ENCODE measurements at places on chromosomes 5 and 9.

DNA sequence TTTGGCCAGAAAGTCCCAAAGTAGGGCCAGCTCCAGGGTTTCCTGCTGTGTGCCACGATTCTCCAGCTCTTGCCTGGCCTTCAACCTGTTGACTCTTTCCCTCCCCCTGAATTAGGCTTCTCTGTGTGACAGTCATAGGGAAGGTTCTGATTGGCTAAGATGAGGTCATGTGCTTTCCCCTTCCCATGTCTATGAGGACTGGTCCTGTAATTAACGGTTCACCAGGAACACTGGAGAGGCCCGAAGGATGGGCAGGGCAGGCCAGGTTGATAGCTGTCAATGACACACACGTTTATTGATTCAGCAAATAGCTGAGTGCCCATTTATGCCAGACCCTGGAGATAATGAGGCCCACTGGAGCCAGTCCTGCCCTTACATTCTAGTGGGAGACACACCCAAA is 9.0 kb upstream of the PRR7 start:
- DNase-seq, result no peak

GRCh38 chr5:20537911-20538703 is 550.1 kb upstream of the CDH18 start:
- no peak for DNase-seq

- DNase-seq, result no peak
Measured at GRCh38 chr5:74251141-74252035, 389.1 kb downstream of the ENC1 start.

DNA sequence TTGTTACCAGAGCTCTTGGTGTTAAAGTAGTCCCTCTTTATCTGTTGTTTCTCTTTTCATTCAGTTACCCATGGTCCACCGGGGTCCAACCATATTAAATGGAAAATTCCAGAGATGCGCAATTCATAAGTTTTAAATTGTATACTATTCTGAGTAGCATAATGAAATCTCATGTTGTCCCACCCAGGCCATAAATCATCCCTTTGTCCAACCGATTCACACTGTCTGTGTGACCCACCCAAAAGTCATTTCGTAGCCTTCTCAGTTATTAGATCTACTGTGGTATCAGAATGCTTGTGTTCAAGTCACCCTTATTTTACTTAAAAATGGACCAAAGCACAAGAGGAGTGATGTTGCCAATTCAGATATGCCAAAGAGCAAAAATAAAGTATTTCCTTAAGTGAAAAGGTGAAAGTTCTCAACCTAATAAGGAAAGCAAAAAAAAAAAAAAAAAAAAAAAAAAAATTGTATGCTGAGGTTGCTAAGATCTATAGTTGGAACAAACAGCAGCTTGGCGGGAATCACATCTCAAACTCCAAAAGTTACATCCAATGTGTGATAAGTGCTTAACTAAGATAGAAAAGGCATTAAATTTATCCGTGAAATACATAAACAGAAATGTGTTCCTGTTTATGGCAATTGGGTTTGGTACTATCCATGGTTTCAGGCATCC is 106.8 kb upstream of the GPBP1 start:
- no peak for DNase-seq

GRCh38 chr9:105066275-105066865 is 138.4 kb upstream of the ABCA1 start:
- no peak for DNase-seq

GRCh38 chr9:35232867-35233544 is 71.2 kb downstream of the UNC13B start:
- DNase-seq, result no peak

GRCh38 chr9:133397895-133398294 is 19.9 kb downstream of the REXO4 start:
- DNase-seq, result no peak

- DNase-seq, result no peak
Measured at GRCh38 chr5:75571547-75571946, 39.7 kb upstream of the ANKDD1B start.

DNA sequence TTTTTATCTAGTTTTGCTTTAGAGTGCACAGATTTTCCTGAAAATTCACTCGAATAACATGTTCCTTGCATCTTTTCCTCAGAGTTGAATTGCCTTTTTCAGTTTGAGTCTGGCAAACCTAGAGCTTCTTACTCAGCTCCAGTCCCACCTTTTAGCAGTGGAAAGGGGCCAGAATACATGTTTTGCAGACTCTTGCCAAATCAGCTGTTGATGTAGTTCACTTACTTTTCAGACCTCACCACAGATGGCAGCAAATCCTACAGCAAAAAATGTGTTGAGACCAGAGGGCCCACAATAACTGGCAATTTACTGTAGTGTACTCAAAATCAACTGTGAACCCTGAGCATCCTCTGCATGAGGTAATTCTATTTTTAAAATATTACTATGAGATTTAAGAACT is 545.2 kb upstream of the ACO1 start:
- no peak for DNase-seq

DNA sequence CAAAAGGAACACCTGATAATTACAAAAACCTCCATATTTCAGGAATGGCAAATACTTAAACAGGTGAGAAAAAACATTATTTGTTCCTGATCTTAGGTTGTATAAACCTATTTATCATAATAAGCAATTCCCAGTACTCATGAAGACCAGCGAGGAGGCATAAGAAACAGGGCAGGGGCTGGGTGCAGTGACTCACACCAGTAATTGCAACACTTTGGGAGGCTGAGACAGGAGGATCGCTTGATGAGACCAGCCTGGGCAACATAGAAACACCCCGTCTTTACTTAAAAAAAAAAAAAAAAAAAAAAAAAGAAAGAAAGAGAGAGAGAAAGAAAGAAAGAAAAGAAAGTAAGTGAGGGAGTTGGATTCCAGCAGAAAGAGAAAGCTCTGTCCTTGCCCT is 21.6 kb downstream of the CCNJL start:
- no peak for DNase-seq

DNA sequence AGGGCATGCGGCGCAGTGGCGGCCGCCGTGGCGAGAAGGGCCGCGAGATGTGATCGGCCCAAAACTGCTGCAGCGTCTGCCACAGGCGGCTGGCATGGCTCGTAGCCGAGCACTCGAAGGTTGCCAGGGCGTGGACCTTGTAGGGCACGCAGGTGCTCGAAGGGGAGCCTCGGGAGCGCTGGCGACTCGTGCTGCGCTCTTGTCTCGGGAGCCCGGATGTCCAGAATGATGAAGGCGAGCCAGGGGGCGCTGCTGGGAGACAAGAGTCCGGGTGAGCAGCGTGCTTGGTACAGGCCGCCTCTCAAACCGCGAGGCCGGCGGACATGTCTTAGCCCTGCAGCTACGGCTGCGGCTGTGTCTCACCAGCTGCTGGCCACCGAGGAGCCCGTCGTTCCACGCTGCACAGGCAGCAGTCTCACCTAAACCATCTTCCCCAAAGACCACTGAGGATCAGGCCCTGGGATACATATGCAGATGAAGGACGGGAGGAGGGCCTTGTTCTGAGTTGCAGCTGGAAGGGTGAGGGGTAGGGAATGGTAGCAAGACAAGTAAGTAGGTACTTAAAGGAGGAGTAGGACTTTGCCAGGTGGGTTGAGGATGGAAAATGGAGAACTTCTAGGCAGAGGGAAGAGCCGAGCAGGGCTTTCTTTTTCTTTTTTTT is 1.7 kb downstream of the CBY3 start:
- no peak for DNase-seq

DNA sequence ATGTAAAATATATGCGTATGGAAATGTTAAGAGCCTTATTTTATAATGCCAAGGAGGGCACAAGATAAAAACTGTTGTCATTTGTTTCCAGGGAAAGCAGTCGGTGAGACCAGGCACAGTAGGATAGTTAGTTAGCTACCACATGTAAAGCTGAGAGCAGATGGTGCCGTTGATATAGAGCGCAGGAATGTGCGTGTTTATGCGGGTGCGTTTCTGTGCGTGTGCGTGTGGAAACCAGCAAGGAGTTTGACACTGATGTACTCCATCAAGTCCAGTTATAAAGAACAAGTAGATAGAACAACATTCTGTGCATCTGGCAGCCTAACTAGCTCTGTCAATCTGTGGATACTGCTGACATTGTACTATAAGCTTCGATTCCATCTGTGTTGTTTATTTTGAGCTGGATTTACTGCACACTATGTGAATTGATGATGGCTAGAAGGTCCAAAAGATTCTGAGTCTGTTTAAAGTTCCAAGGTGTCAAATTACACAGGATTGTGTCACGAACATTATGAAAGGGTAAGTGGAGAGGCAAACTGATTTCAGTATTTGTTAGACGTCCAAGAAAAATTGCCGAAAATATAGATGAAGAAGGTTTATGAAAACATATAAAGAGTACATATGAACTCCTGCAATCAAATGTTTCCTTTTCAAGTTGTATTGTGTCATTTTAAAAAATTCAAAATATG is 494.9 kb upstream of the MEF2C start:
- no peak for DNase-seq

- DNase-seq, result no peak
Measured at GRCh38 chr9:93829271-93830011, 125.7 kb downstream of the BARX1 start.

GRCh38 chr9:129175825-129176633 is 2.0 kb downstream of the IER5L start:
- no peak for DNase-seq

GRCh38 chr5:118863345-118863744 is 125.0 kb downstream of the DTWD2 start:
- DNase-seq, result no peak

GRCh38 chr9:113805486-113806132 is 70.5 kb upstream of the ZNF618 start:
- DNase-seq, result no peak

DNA sequence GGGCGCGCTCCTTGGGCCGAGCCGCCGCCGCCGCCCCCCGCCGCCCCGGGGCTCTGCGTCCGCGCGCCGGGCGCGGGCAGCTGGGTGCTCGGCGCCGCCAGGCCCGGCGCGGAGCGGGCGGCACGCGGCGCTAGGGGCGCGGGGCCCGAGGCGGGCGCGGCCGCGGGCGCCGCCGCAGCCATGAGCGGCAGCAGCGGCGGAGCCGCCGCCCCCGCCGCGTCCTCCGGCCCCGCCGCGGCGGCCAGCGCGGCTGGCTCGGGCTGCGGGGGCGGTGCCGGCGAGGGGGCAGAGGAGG is 351 bp downstream of the TRIO start:
- no peak for DNase-seq

GRCh38 chr9:114666401-114666800 is 8.8 kb upstream of the TEX53 start:
- DNase-seq, result no peak

DNA sequence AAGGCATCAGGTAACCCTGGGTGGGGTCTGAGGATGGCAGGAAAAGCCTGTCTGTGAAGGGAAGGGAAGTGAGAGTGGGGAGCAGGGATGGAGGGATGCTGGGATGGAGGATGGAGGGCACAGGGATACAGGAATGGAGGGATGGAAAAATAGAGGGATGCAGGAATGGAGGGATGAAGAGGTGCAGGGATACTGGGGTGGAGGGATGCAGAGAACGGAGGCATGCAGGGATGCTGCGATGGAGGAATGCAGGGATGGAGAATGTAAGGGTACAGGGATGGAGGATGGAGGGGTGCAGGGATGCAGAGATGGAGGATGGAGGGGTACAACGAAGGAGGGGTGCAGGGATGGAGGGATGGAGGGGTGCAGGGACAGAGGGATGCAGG is 9.1 kb downstream of the PTGES2 start:
- DNase-seq, result no peak

DNA sequence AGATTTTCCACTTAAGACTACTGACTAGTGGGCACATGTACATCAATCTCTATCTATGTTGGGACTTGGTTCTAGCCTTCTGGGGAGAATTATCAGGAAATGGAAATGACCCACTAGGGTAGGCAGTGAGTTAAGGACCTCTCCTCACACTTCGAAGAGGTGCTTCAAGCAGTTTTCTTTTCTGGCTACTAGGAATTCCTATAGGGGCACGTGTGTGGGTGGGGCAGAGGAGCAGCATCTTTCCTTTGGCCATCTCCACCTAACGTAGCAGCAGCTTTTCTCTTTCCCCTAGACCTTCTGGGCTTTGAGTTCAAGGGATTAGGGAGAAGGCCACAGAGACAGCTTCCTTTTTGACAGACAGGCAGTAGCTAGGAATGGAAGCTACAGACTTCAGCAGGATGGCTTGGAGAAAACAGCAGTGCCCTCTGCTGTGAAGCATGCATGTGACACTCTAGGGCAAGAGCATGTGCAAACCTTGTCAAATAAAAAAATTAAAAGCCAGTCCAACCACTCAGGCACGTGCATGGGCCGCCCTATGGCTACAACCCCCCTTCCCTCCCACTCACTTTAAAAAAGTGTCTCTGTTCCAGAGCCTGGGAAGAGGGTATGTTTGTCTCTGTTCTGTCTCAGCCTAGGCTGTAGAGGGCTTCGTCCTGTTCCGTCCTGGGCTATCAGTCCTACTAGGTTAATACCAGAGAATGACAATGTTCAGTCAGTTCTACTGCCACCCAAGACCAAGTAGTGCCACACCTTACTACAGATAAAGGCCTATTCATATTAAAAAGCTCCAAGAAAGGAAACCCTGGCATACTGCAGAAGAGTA is 8.7 kb upstream of the GFRA3 start:
- DNase-seq, result no peak

- no peak for DNase-seq
Measured at GRCh38 chr5:121138495-121138907, 674.4 kb downstream of the PRR16 start.

GRCh38 chr9:136584934-136585333 is 39.1 kb upstream of the NOTCH1 start:
- DNase-seq, result no peak

- DNase-seq, result no peak
Measured at GRCh38 chr9:120916588-120916987, 10.0 kb downstream of the TRAF1 start.

- DNase-seq, result no peak
Measured at GRCh38 chr5:65722575-65723403, 784 bp downstream of the NLN start.

DNA sequence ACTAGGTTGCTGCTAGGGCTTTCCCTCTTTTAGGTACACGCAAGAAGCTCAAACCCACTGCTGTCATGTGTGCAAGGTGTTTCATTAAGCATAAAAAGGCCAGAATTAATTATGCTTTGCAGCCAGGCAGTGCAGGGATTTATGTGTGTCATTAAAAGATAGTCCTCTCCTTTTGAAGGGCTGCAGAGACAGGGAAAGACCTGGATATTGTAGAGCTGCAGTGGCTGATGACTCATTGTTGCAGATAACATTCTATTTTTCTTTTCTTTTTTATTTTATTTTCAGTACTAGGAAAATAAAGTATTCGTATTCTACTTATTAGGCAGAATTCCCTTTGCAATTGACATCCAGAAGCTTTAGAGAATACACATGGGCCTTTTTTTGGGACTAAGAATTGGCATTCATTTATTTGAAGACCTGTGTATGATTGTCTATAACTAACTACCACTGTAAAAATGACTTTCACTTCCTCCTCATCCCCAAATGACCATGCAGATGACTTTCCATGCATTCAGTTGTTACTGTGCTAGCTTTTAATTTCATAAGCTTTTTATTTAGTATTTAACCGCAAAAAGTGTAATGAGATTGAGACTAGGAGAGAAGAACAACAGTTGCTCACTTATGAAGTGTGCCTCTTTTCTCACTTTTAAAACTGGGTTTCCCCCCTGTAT is 113.0 kb downstream of the PAM start:
- no peak for DNase-seq
